ENCODE measurements at places on chromosomes 4 and X. TPM values are rescaled to one million over a fixed set of nuclear protein-coding genes. Genes with fewer than 3 reads are reported as not detected.
A peak's percentile ranks its signal among the peaks of the same experiment; 100 is the strongest.

Gene NEUROG2
- not detected for total RNA-seq

Gene CXorf65
- total RNA-seq = not detected

Gene ADH1C
- 99.1 TPM for total RNA-seq

Gene SPINK2
- not detected for total RNA-seq

Gene TRIM2
- 135 TPM for total RNA-seq

Gene APELA
- total RNA-seq = not detected

Gene GRIA2
- total RNA-seq = not detected

- H3K4me1 ChIP-seq = no peaks in the 10 kb centered on the region
- H3K36me3 ChIP-seq = no peaks in the 10 kb centered on the region
- H3K27ac ChIP-seq = no peak overlapping the region
- no peak overlapping the region for H3K4me3 ChIP-seq
These were observed 218.6 kb downstream of the SPCS3 start for GRCh38 chr4:176538217-176538925.

GRCh38 chr4:10001757-10002156, 19.5 kb downstream of the SLC2A9 start:
- DNase-seq = no peak
- no peak overlapping the region for H3K4me3 ChIP-seq
- no peaks in the 10 kb centered on the region for H3K27me3 ChIP-seq
- no peaks in the 10 kb centered on the region for H3K36me3 ChIP-seq

DNA sequence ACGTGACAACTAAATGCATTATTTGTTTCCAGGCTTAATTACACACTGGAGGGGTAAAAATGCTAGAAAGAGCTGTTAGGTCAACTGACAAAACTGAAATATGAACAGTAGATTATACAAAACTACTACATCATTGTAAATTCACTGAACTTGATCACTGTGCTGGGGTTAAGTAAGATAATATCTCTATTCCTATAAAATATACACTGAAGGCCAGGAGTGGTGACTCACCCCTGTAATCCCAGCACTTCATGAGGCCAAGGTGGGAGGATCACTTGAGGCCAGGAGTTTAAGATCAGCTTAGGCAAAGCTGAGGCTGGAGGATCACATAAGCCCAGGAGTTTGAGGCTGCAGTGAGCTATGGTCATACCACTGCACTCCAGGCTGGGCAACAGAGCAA, 31.8 kb upstream of the NKX6-1 start:
- DNase-seq = no peak
- no peaks in the 10 kb centered on the region for H3K4me1 ChIP-seq
- H3K4me3 ChIP-seq = no peak overlapping the region
- no peaks in the 10 kb centered on the region for H3K36me3 ChIP-seq
- H3K27me3 ChIP-seq = no peaks in the 10 kb centered on the region

GRCh38 chr4:107034996-107035818, 906 bp downstream of the DKK2 start:
- peaks cover 29% of the 10 kb centered on the region for H3K4me1 ChIP-seq
- DNase-seq = no peak
- no peaks in the 10 kb centered on the region for H3K36me3 ChIP-seq
- H3K27me3 ChIP-seq = peaks cover 5% of the 10 kb centered on the region

GRCh38 chr4:176830971-176831370, 38.2 kb upstream of the VEGFC start:
- no peak overlapping the region for H3K4me3 ChIP-seq
- no peaks in the 10 kb centered on the region for H3K36me3 ChIP-seq

DNA sequence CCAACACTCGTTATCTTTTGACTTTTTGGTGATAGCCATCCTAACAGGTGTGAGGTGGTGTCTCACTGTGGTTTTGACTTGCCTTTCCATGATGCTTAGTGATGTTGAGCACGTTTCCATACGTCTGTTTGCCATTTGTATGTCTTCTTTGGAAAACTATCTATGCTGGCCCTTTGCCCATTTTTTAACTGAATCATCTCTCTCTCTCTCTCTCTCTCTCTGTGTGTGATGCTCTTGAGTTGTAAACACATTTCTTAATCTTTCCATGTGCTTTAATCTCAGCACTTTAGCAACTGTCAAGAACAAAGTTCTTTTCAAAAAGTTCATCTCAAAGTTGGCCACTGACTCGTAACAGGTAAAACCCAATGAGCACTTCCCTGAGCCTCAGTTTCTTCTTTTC, 10.5 kb downstream of the SORBS2 start:
- H3K4me1 ChIP-seq = no peaks in the 10 kb centered on the region
- DNase-seq = no peak
- H3K27ac ChIP-seq = no peak overlapping the region
- H3K36me3 ChIP-seq = no peaks in the 10 kb centered on the region
- H3K27me3 ChIP-seq = no peaks in the 10 kb centered on the region
- no peak overlapping the region for H3K4me3 ChIP-seq

DNA sequence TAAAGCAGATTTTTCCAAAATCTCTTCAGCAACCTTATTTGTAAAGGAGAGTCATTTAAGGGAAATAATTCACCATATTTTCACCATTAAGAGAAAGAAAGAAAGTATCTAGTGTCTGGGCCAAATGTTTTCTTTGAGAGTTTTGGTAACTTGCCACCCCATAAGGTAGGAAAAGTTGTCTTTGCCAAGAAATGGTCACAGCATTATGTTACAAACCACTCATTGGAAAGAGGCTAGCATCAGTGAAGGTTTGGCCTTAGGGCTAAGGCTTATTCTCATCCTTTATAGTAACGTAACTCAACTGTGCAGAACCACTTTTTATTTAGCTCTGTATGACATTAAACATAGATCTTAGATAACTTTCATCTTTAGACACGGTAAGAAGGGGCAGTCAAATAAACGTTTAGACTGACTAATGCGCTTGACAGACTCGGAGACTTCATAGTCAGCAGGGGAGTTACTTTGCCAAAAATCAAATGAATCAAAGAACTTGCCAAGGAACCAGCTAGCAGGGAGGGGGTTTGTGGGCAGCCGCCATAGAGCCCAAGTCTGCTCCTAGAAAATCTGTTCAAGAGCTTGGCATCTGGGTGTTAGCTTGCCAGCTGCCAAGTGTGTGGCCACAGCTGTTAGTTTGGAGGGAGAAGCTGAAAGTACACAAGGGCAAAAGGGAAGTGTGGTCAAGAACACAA, 182.8 kb upstream of the GRID2 start:
- H3K36me3 ChIP-seq = no peaks in the 10 kb centered on the region
- no peak overlapping the region for H3K27ac ChIP-seq
- no peak overlapping the region for H3K4me3 ChIP-seq
- no peaks in the 10 kb centered on the region for H3K27me3 ChIP-seq

- H3K4me1 ChIP-seq = no peaks in the 10 kb centered on the region
- no peaks in the 10 kb centered on the region for H3K27me3 ChIP-seq
- no peak overlapping the region for H3K4me3 ChIP-seq
- no peak for DNase-seq
These were observed 118.8 kb downstream of the GABRA2 start for GRCh38 chr4:46270986-46271596.

- no peaks in the 10 kb centered on the region for H3K27me3 ChIP-seq
- H3K36me3 ChIP-seq = no peaks in the 10 kb centered on the region
- no peak for DNase-seq
- no peak overlapping the region for H3K4me3 ChIP-seq
These were observed 94.8 kb downstream of the KDR start for GRCh38 chr4:55030589-55030988.

DNA sequence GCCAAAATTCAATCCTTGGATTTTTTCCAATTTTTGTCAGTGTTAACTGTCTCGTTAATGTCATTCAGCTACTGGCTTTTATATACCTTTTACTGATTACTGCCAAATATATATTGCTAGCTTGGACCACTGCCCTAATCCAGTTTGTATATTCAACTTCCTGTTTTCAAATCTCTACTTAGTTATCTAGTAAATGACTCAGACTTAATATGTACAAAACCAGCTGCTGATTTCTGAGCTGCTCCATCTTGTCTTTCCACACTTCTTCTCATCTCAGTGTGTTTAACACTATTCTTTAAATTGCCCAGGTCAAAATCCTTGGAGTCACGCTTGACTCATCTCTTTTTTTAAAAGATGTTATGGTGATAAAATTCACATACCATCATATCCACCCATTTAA, 1196.7 kb downstream of the RAPGEF2 start:
- no peak for DNase-seq
- H3K36me3 ChIP-seq = no peaks in the 10 kb centered on the region
- no peaks in the 10 kb centered on the region for H3K27me3 ChIP-seq
- no peaks in the 10 kb centered on the region for H3K4me1 ChIP-seq
- no peak overlapping the region for H3K27ac ChIP-seq
- H3K4me3 ChIP-seq = no peak overlapping the region

DNA sequence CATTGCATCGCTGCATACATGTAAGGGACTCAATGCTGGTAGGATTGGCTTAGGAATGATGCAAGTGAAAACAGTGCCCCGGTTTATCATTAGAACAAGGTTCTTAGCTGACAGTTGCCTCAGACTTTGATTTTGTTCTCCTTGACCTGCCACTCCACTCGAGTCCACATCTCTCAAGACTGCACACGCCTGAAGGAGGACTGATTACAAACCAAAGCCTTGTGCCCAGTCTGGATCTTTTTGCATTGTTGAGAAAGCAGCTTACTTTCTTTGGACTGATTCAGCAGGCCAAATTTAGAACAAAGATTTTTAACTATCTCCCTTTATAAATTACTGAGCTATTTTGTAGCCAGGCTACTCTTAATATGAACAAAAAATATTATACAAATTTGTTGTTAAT, 125.6 kb downstream of the PTTG2 start:
- peaks cover 4% of the 10 kb centered on the region for H3K4me1 ChIP-seq
- H3K27me3 ChIP-seq = no peaks in the 10 kb centered on the region
- DNase-seq = no peak
- H3K27ac ChIP-seq = no peak overlapping the region
- H3K4me3 ChIP-seq = no peak overlapping the region
- no peaks in the 10 kb centered on the region for H3K36me3 ChIP-seq

GRCh38 chr4:24143741-24144140, 253.9 kb upstream of the PPARGC1A start:
- no peaks in the 10 kb centered on the region for H3K36me3 ChIP-seq
- H3K27ac ChIP-seq = no peak overlapping the region
- H3K27me3 ChIP-seq = no peaks in the 10 kb centered on the region
- no peak overlapping the region for H3K4me3 ChIP-seq
- peaks cover under 1% of the 10 kb centered on the region for H3K4me1 ChIP-seq

DNA sequence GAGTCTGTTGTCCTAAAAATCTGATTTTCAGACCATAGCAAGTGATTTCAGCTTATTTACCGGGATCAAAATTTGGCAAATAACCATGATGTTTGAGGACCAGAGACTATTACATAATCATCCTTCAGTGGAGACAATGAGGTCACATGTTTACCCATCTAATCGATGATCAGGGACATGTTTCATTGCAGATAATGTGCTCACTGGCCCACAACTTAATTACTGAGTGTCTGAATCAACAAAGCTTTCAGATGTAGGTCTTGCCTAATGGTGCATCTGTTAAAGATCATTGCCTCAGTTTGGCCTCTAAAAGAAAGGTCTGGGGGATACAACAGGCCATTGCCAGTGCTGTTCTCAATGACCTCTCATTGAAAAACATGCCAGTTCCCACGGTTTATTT, 42.8 kb upstream of the KLHL34 start:
- H3K4me3 ChIP-seq = no peak overlapping the region
- H3K27me3 ChIP-seq = no peaks in the 10 kb centered on the region
- H3K4me1 ChIP-seq = no peaks in the 10 kb centered on the region
- DNase-seq = no peak
- no peaks in the 10 kb centered on the region for H3K36me3 ChIP-seq

DNA sequence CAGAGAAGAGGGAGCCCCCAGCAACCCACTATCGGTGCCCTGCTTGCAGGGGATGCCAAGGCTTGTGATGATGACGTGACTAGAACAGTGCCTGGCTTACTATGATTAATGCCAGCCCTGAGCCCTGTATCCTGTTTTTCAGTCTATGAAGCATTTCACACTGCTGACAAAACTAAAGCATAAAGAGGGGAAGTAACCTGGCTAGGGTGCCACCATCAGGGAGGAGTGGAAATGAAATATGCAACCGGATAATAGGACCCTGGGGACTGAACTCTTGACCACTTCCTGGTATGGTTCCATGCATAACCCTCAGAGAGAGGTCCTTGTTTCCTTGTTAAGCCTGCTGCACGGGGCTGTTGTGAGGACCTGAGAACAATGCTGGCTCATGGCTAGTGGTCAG, 50.3 kb downstream of the MED28 start:
- no peak overlapping the region for H3K4me3 ChIP-seq
- H3K36me3 ChIP-seq = no peaks in the 10 kb centered on the region
- no peak overlapping the region for H3K27ac ChIP-seq
- H3K27me3 ChIP-seq = no peaks in the 10 kb centered on the region
- no peaks in the 10 kb centered on the region for H3K4me1 ChIP-seq

- H3K4me3 ChIP-seq = no peak overlapping the region
- no peak for DNase-seq
- H3K27me3 ChIP-seq = no peaks in the 10 kb centered on the region
- H3K4me1 ChIP-seq = no peaks in the 10 kb centered on the region
- no peaks in the 10 kb centered on the region for H3K36me3 ChIP-seq
- H3K27ac ChIP-seq = no peak overlapping the region
These were observed 95.6 kb upstream of the TBC1D9 start for GRCh38 chr4:140851804-140852203.

DNA sequence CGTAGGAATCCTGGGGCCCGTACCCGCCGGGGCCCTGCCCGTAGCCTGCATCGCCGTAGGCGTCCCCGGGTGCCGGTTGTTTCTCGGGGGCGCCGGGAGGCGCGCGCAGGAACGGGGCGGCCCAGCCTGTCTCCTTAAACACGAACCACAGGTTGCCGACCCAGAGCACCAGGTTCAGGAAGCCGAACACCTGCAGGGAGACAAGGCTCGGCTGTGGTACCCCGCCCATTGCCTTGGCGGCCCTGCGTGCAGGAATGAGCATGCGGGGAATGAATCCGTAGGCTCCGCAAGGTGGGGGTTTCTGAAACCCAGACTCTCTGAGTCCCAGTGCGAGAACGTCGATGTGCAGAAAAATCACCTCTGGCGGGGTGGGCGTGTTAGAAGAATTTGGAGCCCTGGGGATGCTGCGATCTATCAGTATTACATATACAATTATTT, 5.4 kb upstream of the PRICKLE3 start:
- no peaks in the 10 kb centered on the region for H3K27me3 ChIP-seq
- peak overlapping the region; percentile 91 for H3K27ac ChIP-seq
- no peaks in the 10 kb centered on the region for H3K4me1 ChIP-seq
- no peaks in the 10 kb centered on the region for H3K36me3 ChIP-seq
